Keratinocyte (primary cell): ENCODE measurements at places on chromosomes 4 and X.

DNA sequence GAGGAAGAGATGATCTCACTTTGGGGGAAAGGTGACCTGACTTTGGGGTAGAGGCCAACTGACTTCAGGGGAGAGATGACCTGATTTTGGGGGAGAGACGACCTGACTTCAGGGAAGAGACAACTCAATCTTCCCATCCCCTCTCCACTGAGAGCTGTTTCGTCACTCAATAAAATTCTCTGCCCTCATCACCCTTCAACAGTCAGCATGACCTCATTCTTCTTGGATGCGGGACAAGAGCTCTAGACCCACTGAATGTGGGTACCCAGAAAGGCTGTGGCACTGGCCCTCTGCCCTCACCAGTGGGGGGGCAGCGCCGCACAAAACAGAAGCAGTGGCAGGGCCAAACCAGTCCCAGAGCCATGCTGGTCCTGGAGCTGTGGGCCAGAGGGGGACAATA lies 34.6 kb downstream of the ATXN3L start:
- no peak for DNase-seq
- no peaks in the 10 kb centered on the region for H3K27me3 ChIP-seq
- no peak overlapping the region for H3K4me3 ChIP-seq
- H3K4me1 ChIP-seq = peaks cover 17% of the 10 kb centered on the region
- H3K27ac ChIP-seq = no peak overlapping the region

GRCh38 chr4:73730867-73731266 lies 9.5 kb upstream of the CXCL8 start:
- no peak overlapping the region for H3K27ac ChIP-seq
- DNase-seq = no peak

DNA sequence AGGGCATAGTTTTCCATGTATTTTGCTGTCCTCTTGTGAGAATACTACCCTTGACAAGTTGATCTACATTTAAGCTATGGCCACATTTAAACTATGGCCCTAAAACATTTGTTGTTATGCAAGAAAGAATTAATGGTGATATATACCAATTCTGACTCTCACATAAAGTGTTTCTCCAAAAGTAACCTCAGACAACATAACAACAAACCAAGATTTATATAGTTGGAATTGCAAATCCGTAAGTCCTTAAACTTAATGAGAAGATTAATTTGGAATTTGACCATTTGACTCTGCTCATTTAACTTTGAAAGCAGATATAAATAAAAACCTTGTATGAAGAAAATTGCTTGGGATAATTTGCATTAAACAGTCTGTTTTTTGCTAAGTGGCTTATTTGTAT lies 38.9 kb downstream of the RUFY3 start:
- no peak overlapping the region for H3K4me3 ChIP-seq
- H3K27me3 ChIP-seq = no peaks in the 10 kb centered on the region
- no peaks in the 10 kb centered on the region for H3K4me1 ChIP-seq
- H3K27ac ChIP-seq = no peak overlapping the region

GRCh38 chrX:69024161-69024736 lies 141.0 kb downstream of the PJA1 start:
- no peaks in the 10 kb centered on the region for H3K36me3 ChIP-seq
- H3K27ac ChIP-seq = peak overlapping the region; percentile 82
- DNase-seq = no peak
- no peak overlapping the region for H3K4me3 ChIP-seq
- H3K27me3 ChIP-seq = no peaks in the 10 kb centered on the region
- peaks cover 37% of the 10 kb centered on the region for H3K4me1 ChIP-seq

DNA sequence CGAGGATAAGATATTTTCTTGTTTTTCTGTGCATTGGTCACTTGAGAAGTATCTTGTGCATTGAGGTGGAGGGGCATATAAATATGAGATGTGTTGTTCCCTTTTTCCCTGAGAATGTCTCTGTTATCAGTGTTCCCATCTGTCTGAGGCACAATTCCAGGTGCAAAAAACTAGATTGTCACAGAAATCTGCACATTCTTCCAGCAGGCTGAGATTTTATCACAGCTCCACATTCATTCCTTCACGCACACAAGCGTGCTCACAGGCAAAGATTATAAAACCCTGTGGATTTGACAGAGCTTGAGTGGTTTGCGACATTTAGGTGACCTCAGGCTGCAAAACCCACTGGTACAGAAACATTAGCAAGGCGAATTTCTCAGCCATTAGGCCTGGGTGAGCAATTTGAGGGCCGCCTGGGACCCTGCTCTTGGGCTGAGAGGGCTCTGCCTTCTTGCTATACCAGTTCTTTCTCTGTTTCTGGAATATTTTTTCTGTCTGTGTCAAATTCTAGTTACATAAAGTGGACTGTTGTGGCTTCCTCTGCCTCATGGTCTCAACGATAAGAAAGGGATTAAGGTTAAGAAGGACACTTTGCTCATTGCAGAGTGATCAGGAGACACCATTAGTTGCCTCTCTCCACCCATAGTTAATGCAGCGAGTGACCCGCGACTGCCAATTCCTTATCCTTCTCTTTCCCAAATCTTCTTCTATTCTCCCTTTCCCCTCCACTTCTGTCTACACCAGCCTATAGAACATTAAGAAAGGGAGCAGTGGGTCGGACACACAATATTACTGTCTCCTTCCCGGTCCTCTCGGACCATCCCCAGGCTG lies 86.7 kb upstream of the C1QTNF7 start:
- DNase-seq = no peak
- no peak overlapping the region for H3K4me3 ChIP-seq
- no peaks in the 10 kb centered on the region for H3K36me3 ChIP-seq
- peaks cover 3% of the 10 kb centered on the region for H3K4me1 ChIP-seq
- peaks cover 14% of the 10 kb centered on the region for H3K27me3 ChIP-seq

DNA sequence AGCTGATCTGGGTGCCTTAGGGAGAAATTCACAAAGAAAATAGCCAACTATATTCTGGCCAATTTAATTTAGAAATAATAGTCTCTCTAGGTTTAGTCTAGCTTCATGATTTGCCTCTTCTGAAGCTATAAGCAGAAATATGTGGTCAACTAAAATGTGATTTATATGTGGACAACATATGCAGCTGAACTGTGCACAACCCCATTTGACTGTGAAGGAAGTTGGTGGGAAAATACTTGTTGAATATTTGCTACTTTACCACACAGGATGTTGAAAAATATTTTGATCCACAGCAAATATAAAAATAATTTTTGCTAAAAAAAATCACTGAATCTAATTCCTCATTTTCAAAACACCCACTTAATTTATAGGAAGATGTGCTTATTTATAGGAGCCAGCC lies 15.7 kb upstream of the RNF128 start:
- H3K4me3 ChIP-seq = no peak overlapping the region
- H3K27me3 ChIP-seq = no peaks in the 10 kb centered on the region
- DNase-seq = no peak

DNA sequence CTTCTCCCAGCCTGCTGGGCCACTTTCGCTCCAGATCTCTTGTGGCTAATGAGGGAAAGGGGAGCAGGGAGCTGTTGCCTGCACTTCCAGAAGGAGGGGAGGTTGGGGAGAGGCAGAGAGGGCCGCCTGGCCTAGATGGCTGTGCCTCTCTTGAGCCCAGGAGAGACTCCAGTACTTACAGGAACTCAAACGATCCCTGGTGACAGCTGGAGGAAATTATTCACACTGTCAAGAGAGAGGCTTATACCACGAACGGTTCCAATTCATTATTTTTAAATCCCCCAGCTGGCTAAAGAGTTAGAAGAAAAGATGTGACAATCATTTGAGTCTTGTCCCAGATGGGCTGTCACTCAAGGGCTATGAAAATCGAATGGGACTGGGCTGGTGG lies 96.1 kb downstream of the PHKA2 start:
- no peak overlapping the region for H3K4me3 ChIP-seq
- no peak overlapping the region for H3K27ac ChIP-seq
- DNase-seq = no peak
- H3K27me3 ChIP-seq = no peaks in the 10 kb centered on the region
- H3K4me1 ChIP-seq = peaks cover 18% of the 10 kb centered on the region
- peaks cover under 1% of the 10 kb centered on the region for H3K36me3 ChIP-seq

GRCh38 chr4:30790998-30791397 lies 70.8 kb downstream of the PCDH7 start:
- no peak overlapping the region for H3K4me3 ChIP-seq
- H3K27ac ChIP-seq = no peak overlapping the region
- H3K4me1 ChIP-seq = peaks cover 4% of the 10 kb centered on the region
- H3K27me3 ChIP-seq = no peaks in the 10 kb centered on the region
- no peak for DNase-seq

- H3K4me3 ChIP-seq = peak overlapping the region; percentile 43
- H3K27ac ChIP-seq = peak overlapping the region; percentile 52
- DNase-seq = no peak
- H3K36me3 ChIP-seq = no peaks in the 10 kb centered on the region
- no peaks in the 10 kb centered on the region for H3K27me3 ChIP-seq
Observed at GRCh38 chr4:104966349-104967033, 180.2 kb upstream of the TET2 start.

DNA sequence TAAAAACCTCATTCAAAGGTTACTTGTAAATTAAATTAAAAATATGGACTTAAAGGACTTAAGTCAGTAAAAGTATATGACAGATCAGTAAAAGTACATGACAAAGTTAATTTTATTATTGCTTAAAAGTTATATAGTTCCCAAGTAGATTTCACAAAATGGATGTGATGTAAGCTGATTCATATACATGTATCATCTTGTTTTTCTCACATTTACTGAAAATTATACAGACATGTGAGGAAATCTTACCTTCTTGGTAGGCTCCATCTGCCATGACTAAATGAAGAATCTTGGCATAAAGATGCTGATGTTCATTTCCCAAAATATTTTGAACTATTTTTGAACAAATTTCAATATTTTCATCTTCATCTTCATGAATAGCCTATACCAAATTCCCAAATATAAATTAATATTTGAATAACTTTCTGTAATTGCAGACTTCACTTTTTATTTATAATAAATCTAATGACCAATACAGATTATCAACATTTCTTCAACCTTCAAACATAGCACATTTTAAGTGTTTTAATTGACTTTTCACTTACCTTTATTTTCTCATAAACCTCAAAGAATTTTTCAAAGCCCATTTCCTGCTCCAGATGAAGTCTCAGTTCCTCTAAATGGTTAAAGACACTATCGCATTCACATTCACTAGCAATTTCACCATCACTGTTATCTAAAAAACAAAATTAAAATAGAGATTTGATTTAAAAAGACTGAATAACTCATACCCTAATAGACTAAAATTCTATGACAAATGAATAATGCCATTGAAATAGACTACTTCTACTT lies 129.4 kb upstream of the SH3RF1 start:
- DNase-seq = no peak
- no peak overlapping the region for H3K4me3 ChIP-seq
- H3K4me1 ChIP-seq = peaks cover 17% of the 10 kb centered on the region
- no peaks in the 10 kb centered on the region for H3K27me3 ChIP-seq

DNA sequence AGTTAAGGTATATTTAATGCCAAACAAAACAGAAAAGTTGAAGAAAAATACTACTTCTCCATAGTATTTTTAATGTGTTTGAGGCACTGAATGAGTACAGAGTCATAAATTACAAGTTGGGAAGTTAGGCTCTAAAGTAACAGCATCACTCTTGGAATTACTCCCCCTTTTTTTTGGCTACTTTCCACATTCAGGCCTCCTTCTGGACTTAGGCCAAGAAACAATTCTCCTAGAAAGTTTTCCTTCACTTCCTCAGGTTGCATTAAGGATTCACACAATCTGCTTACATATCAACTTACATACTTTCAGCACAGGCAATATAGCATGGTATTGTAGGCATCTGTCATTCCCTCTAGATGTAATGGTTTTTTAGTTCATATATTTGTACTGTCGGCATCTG lies 52.1 kb downstream of the TMEM165 start:
- peaks cover 12% of the 10 kb centered on the region for H3K36me3 ChIP-seq
- no peak overlapping the region for H3K4me3 ChIP-seq
- DNase-seq = no peak
- H3K27me3 ChIP-seq = no peaks in the 10 kb centered on the region
- no peak overlapping the region for H3K27ac ChIP-seq
- peaks cover 3% of the 10 kb centered on the region for H3K4me1 ChIP-seq

DNA sequence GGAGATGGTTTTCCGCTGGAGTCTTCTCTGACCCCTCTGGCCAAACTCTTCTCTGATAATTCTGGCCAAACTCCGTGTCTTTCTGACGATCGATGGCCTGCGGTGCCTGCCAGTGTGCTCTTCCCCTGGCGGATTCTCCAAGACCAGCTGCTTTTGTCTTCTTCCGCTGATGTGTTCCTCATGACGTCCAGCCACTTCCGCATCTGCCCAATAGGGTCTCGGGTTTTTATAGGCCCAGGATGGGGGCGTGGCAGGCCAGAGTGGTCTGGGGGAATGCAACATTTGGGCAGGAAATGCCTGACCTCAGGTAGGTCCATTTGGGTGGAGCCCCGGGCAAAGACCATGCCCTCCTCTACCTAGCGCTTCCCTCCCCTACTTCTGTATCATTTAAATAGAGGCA lies 1542.1 kb downstream of the STIM2 start:
- H3K4me3 ChIP-seq = no peak overlapping the region
- no peaks in the 10 kb centered on the region for H3K27me3 ChIP-seq
- H3K27ac ChIP-seq = no peak overlapping the region
- no peaks in the 10 kb centered on the region for H3K36me3 ChIP-seq

GRCh38 chr4:3257103-3257555 lies 8.2 kb downstream of the MSANTD1 start:
- peaks cover 3% of the 10 kb centered on the region for H3K27me3 ChIP-seq
- H3K27ac ChIP-seq = no peak overlapping the region

DNA sequence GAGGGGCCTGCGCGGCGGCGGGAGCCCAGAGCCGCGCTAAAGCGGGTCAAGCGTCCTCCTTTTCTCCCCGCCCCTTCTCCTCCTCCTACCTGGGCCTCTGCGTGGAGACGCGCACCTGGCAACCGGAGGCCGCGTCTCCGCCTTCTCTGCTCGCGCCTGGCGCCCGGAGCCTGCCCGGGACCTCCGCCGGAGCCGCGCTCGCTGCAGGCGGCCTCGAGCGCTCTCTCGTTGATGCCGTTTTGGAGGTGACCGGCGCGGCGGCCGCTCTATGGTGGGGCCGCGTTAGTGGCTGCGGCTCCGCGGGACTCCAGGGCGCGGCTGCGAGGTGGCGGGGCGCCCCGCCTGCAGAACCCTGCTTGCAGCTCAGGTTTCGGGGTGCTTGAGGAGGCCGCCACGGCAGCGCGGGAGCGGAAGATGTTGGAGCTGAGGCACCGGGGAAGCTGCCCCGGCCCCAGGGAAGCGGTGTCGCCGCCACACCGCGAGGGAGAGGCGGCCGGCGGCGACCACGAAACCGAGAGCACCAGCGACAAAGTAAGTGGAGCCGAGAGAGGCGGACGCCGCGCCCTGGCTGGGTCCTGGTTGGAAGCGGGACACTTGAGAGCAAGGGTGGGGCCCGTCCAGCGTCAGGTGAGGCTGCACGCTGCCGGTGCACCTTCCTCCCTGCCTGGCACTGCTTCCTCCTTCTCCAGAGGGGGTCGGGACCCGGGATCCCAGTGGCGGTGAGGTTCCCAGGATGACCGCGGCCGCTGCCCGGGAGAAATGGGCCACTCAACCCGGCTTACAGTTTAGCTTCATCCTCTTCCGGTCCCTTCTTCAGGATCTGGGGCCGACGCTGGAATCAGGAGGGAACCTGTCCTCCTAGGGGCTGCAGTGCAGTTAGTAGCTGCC lies at the start of gene CDS1:
TSS of gene CDS1 (plus strand) at position 140 of the 888 bp plus-strand sequence. CDS start at position 415, 275 bp downstream.
- peak within 1 kb of the TSS; percentile 77 for H3K27ac ChIP-seq
- H3K36me3 ChIP-seq = no peaks in the 10 kb centered on the region
- H3K4me3 ChIP-seq = peak within 1 kb of the TSS; percentile 91
- DNase-seq = no peak

- no peaks in the 10 kb centered on the region for H3K36me3 ChIP-seq
- H3K4me1 ChIP-seq = no peaks in the 10 kb centered on the region
- H3K4me3 ChIP-seq = no peak overlapping the region
- H3K27me3 ChIP-seq = no peaks in the 10 kb centered on the region
Observed at GRCh38 chr4:149584722-149585121, 230.9 kb downstream of the IQCM start.

- no peak for DNase-seq
- peaks cover 7% of the 10 kb centered on the region for H3K4me1 ChIP-seq
- H3K36me3 ChIP-seq = no peaks in the 10 kb centered on the region
- H3K27ac ChIP-seq = no peak overlapping the region
Observed at GRCh38 chrX:43939187-43939926, 33.8 kb downstream of the NDP start.
